ENCODE measurements at places on chromosomes 3 and 15.

- no peak for DNase-seq
Observed at GRCh38 chr3:119759962-119760361, 21.9 kb upstream of the NR1I2 start.

GRCh38 chr3:32383136-32383711 is 8.4 kb upstream of the CMTM7 start:
- no peak for DNase-seq

- DNase-seq, result no peak
Observed at GRCh38 chr3:62942227-62942626, 67.0 kb upstream of the CADPS start.

- no peak for DNase-seq
Observed at GRCh38 chr15:60787837-60788691, 309.1 kb upstream of the ICE2 start.

DNA sequence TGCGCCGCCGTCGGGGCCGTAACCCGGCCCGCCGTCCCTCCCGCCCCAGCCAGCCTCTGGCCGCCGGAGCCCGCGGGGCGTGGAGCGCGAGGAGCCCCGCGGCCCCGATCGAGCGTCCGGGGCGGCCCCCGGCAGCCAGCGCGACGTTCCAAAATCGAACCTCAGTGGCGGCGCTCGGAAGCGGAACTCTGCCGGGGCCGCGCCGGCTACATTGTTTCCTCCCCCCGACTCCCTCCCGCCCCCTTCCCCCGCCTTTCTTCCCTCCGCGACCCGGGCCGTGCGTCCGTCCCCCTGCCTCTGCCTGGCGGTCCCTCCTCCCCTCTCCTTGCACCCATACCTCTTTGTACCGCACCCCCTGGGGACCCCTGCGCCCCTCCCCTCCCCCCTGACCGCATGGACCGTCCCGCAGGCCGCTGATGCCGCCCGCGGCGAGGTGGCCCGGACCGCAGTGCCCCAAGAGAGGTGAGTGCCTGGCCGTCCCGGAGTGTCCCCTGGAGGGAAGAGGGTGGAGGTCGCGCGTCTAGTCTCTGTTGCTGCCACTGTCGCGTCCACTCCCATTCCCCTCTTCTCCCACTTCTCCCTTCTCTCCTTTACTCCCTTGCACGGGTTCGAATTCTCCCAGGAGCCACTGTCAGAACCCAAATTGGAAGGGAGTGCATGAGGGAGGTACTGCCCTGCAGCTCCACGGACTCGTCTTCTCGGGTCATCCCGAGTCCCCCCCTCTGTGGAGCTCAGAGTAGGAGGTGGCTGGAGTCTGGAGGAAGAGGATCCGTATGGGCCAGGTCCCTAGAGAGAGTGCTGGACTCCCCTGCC is 585 bp downstream of the CSK start:
- no peak for DNase-seq

DNA sequence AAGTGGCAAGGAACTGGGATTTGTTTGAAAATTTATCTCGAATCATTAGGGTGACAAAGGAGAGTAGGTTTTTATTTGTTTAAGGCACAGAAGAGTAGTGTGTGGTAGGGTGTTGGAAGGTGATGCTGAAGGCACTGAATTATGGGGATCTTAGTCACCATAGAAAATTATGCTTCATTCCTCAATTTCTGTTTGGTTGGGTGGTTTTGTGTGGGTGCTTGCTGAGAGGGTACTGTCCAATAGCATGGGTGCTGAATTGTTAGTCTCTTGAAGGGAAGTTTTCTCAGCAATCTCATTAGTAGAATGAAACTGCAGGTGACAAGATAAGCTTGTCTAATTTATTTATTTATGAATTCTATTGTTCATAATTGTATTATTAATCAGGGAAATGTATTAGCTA is 610.9 kb downstream of the AGBL1 start:
- DNase-seq, result no peak

DNA sequence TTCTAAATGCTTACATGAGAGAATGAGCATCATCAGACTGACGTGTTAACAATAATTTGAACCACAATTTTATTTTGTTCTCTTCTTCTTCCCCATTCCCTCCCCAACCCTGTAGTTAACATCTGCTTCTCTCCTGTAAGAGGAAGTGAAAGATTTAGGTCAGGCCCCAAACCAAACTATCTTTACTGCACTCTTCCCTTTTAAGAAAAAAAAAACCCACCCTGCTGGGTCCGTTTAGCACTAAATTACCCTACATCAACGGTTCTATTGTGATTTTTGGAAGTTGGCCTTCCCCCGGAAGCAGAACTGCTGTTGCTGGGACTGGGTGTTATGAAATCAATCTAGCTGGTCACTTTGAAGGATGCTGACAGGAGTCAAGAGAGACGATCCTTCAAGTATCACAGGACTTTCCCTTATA is 49.4 kb downstream of the NFKBIZ start:
- no peak for DNase-seq

DNA sequence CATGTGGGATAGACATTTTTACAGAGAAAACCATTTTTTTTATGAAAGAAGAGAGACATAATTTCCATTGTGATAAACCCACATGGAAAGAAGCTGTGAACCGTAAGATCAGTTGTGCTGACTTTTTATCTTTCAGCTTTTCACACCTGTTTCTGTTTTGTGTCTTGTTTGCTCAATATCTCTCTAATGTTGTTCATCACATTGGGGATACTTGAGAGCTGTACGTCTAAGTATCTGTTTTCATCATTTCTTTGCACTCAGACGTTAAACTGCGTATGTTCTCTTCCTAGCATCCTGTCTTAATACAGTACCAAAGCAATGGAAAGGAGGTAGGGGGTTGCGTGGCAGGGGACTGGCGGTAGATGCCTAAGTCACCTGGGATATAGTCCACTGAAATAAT is 449.0 kb downstream of the NAALADL2 start:
- no peak for DNase-seq

GRCh38 chr3:67535006-67535405 is 119.4 kb downstream of the SUCLG2 start:
- no peak for DNase-seq

GRCh38 chr3:55426486-55426885 is 60.6 kb downstream of the WNT5A start:
- no peak for DNase-seq

GRCh38 chr3:133237380-133237779 is 162.5 kb upstream of the BFSP2 start:
- no peak for DNase-seq

GRCh38 chr3:12143949-12144504 is 14.7 kb downstream of the TIMP4 start:
- DNase-seq, result peak; percentile 12

DNA sequence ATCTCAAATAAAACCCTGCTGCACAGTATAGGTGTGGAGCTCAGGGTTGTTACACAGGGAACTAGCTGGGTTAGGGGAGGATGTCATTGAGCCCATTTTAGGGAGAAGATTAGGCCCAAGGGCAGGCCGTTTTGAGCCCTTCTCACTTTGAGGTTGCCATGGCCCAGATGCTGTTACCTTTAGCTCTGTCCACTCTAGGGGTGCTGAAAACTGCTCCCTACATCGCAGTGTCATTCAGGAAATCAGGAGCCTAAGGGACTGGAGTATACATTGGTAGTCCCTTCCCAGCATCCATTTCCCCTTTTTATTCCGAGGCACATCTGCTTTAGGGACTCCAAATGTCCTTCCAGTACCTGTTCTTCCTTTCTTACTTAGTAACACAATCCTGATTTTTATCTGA is 79.0 kb upstream of the SELENOK start:
- DNase-seq, result no peak

GRCh38 chr3:149019580-149019979 is 28.2 kb downstream of the GYG1 start:
- no peak for DNase-seq

- no peak for DNase-seq
Observed at GRCh38 chr3:192597506-192597905, 129.8 kb downstream of the FGF12 start.

- no peak for DNase-seq
Observed at GRCh38 chr15:38899300-38899699, 334.7 kb upstream of the RASGRP1 start.

- no peak for DNase-seq
Observed at GRCh38 chr3:177284383-177284881, 87.2 kb upstream of the TBL1XR1 start.

GRCh38 chr3:36911990-36912804 is 32.7 kb downstream of the TRANK1 start:
- no peak for DNase-seq

- no peak for DNase-seq
Observed at GRCh38 chr3:128587391-128587790, 63.2 kb downstream of the RPN1 start.

DNA sequence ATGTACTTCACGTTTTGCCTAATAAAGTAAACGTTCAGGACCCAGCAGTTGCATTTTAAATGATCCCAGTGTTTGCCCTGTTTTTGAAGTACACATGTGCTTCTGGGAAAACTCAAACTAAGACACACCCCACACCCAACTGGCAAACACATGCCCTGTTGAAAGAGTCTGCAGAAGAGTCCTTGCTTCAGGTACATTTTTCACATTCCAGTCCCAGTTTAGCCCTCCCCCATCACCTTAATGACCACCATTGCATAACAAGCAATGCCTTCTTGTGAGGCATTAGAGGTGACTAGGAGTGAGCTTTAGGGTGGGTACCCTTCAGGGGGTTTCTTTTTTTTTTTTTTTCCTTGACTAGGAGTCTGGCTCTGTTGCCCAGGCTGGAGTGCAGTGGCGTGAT is 322.3 kb downstream of the CNTN4 start:
- no peak for DNase-seq

- no peak for DNase-seq
Observed at GRCh38 chr3:17090280-17090983, 205.7 kb downstream of the PLCL2 start.
